Epithelial cell of proximal tubule (primary cell): ENCODE measurements at places on chromosomes 13 and 19.

DNA sequence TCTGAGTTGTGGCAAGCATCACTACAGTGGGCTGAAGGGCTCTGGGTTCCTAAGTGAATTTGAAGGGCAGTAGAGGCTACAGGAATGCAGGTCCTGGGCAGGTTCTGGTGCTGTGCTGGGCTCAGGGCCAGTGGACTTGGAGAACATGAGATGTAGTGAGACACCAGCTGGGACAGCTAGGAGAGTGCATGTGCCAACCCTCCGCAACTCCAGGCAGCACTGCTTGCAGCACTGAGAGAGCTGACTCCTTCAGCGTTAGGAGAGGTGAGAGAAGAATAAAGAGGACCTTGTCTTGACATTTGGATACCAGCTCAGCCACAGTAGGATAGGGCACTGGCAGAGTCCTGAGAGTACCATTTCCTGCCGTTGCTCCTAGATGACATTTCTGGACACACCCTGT, 739.9 kb upstream of the PRR20A start:
- DNase-seq = no peak

DNA sequence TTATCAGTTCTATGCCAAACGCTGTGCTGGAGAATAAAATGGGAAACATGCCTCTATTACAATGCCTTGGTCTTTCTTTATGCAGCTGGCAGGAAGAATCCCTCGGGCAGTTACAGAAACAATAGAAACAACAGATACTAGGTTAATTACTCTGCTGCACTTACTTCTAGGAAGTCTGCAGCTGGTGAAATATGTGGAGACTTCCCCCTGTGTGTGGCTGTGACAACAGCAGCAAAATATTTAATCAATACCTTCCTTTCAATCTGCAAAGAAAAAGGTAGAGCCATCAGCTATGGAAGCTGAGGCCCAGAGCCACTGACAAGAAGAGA, 9.9 kb downstream of the STOML3 start:
- no peak for DNase-seq

GRCh38 chr19:4909156-4909896, at the start of gene UHRF1:
Gene UHRF1, plus strand, starts transcription at chr19:4909501. Its CDS starts 1,385 bp downstream, at chr19:4910886.
- no peak for DNase-seq

DNA sequence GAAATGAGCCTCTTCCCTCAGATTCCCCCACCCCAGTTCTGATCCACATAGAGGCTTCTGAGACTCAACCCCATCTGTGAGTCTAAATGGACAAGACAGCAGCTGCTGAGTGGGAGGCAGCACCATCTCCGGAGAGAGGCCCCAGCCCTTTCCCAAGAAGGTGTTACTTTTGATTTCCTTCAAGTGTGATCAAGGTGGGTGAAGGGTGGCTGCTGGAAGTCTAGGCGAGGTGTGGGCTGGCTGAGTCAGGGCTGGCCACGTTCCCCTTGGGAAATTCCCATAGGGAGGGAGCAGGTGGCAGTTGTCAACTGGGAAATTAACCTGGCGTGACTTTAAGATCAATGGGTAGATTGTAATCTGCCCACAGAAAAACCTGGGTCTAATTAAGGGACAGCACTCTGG, 148.0 kb downstream of the FOXO1 start:
- DNase-seq = no peak

DNA sequence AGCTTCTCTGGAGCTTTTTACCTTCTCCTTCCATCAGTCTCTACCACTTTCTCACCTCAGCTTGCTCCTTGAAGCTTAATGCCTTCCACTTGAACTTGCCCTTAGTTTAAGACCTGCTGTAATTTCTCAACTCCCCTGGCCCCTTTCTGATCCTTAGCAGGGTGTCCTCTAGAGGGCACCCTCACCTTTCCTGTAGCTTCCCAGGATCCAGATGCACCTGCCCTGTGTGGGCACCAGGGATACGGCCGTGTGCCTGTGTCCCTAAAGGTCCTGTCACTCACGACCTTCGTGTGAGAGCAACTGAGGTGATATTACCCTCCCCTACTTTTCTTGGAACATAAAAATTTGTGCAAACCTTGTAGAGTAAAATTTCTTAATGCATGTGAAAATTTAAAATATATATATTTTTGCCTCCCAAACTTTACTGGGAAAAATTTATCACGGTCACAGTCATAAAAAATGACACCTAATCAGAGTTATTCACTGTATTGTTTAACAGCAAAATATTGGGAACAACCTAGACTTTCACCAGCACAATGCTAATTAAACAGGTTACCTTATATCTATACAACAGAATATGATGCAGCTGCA, 46.4 kb downstream of the PSG3 start:
- peak; percentile 6 for DNase-seq

GRCh38 chr19:10166046-10166445, 28.7 kb downstream of the DNMT1 start:
- no peak for DNase-seq

DNA sequence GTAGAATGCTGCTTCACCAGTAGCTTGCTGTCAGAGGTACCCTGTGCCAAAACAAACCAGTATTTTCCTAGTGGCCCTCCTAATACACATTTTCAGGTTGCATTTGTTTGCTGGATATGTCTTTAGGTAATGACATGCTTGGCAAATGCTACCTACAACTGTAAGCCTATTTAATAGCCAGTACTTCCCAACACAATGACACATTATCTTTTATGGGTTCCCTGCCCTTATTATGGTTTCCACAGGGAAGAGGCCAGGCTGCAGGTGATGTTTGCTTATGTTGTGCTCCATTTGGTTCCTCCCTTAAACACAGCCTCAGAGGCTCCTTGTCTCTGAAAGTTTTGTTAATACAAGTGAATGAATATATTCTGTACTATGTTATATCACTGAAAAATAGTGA, 24.7 kb downstream of the FRY start:
- DNase-seq = no peak

GRCh38 chr19:17357724-17358123, 19.4 kb downstream of the PLVAP start:
- DNase-seq = no peak

GRCh38 chr13:76886005-76886291, 257 bp downstream of the KCTD12 start:
- DNase-seq = no peak

- DNase-seq = no peak
These were observed 11.0 kb downstream of the PAF1 start for GRCh38 chr19:39379865-39380396.

- no peak for DNase-seq
These were observed 123.8 kb downstream of the NDFIP2 start for GRCh38 chr13:79604752-79605151.

DNA sequence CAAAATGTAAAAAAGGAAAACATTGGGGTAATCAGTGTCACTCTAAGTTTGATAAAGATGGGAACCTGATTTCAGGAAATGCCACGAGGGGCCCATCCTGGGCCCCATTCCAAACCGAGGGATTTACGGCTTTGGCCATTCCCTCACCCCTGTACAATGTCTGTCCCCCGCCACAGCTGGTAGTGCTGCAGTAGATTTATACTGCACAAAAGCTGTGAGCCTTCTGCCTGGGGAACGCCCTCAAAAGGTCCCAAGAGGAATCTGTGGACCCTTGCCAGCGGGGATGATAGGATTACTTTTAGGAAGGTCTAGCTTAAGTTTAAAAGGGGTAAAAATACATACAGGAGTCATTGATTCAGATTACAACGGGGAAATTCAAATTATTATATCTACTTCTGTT, 173.4 kb upstream of the SGCG start:
- no peak for DNase-seq

DNA sequence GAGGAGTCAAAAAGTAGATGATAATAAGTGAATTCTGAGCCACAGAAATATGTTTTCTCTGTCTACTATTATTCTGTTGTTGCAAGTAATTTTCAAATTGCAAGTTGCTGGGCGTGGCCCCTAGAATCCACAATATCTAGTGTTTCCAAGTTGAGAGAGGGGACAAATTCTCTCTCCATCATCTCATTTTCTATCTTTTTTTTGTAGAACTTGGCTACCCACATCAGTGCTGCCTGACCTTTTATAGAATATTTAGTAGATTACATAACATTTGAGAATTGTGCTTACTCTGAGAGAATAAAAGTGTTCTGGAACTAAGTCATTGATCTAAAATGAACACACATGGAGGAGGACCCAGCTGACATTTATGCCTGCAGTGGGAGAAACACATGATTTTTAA, 110.9 kb upstream of the CSNK1A1L start:
- no peak for DNase-seq

DNA sequence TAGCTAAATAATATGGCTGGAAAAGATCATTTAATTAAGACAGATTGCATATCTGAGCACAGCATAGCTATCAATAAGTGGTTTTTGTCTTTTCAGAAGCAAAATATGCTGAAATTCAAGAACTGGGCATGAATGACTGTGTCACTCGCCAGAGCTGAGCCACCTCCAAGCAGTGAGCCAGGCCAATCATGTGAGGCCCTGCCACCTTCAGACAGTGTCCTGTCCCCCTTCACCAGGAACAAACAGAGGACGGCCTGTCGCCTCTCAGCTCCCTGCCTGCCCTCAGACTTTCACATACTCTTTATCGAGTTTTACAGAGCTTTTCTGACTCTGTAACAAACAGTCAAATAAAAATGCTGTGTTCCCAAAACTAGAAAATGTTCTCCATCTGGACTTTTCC, 171.0 kb upstream of the TSC22D1 start:
- no peak for DNase-seq
